Urinary bladder (tissue), 4 donors: ENCODE measurements at places on chromosomes 16 and 17. TPM values are rescaled to one million over a fixed set of nuclear protein-coding genes. Genes with fewer than 3 reads are reported as not detected.

- DNase-seq: no peak
Measured at GRCh38 chr17:34075076-34075475, 180.0 kb upstream of the CCL2 start.

PRSS8 gene
- total RNA-seq: 1.6 TPM

GRCh38 chr17:65055708-65056638 lies 567 bp downstream of the GNA13 start:
- DNase-seq: no peak

ZNF48 gene
- total RNA-seq: 6.7 TPM

DNA sequence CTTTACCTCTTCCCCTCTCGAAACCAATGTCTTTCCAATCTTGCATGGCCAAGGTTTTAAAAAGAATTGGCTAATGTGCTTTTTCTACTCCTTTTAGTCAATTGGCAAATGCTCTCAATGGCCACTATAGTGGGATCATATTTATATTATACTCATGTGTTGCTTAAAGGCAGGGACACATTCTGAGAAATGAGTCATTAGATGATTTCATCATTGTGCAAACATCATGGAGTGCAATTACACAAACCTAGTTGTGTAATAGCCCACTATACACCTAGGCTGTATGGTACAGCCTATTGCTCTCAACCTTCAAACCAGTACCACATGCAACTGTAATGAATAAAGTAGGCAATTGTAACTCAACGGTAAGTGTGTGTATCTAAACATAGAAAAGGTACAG lies 180.9 kb downstream of the HS3ST3A1 start:
- DNase-seq: no peak

- no peak for DNase-seq
Measured at GRCh38 chr17:77061669-77062068, 79.1 kb upstream of the SEC14L1 start.

DNA sequence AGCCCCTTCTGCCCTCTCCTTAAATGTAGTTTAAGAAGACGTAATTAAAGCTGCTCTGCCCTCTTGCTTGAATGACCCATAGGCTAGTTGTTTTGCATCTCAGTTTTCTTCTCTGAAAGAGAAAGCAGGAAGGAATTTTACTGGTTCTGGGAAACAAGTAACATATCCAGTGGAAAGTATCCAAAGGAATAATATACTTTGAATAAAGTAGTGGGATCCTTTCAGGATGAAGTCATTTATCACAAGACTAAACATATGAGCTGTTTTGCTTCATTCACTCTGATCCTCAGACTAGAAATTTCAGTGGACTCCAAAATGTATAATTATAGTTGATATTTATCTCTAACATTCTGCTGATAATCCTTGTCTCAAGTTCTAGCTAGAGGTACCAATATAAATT lies 1297.6 kb upstream of the GOT2 start:
- no peak for DNase-seq

DNA sequence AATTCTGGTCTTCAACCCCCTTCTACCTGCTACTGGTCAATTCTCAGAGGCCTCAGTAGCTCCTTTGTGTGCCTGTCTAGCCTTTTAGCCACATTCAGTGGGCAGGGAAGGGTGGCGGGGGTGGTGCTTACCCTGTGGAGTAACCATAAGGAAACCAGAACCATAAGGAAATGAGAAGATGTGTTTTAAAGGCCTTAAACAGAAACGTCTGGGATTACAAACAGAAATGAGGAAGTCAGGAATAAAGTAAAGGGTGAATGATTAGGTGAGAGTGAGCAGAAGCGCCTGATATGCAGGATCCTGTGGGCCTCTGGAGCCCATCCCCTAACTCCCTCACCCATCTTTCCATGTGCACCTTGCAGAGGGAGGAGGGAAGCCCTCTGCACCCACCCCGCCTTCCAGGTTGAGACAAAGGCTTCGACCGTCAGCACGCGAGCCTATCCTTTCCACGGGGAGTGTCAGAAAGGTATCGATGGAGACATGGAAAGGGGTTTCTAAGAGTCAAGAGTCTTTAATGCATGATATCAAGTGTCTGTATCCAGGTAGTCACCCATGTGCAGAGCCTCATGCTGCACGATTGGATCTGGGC lies 20.4 kb downstream of the KIAA0513 start:
- DNase-seq: no peak

SLX1B gene
- 1.9 TPM for total RNA-seq

KRTAP9-4 gene
- total RNA-seq: not detected

GRCh38 chr16:58426966-58427365 lies 34.7 kb downstream of the GINS3 start:
- no peak for DNase-seq

SDR42E1 gene
- 5.3 TPM for total RNA-seq

GRCh38 chr17:81130385-81131361 lies 34.6 kb upstream of the PVALEF start:
- DNase-seq: no peak

DNA sequence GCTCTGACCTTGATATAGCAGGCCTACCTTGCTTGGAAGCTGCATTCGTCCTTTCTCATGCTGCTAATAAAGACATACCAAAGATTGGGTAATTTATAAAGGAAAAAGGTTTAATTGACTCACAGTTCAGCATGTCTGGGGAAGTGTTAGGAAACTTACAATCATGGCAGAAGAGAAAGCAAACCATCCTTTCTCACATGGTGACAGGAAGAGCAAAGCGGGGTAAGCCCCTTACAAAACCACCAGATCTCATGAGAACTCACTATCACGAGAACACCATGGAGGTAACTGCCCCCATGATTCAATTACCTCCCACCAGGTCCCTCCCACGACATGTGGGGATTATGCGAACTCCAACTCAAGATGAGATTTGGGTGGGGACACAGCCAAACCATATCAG lies 6.0 kb upstream of the MAPT start:
- DNase-seq: no peak

CACNG3 gene
- total RNA-seq: not detected

GRCh38 chr16:3712861-3713372 lies 4.4 kb downstream of the TRAP1 start:
- no peak for DNase-seq

DNA sequence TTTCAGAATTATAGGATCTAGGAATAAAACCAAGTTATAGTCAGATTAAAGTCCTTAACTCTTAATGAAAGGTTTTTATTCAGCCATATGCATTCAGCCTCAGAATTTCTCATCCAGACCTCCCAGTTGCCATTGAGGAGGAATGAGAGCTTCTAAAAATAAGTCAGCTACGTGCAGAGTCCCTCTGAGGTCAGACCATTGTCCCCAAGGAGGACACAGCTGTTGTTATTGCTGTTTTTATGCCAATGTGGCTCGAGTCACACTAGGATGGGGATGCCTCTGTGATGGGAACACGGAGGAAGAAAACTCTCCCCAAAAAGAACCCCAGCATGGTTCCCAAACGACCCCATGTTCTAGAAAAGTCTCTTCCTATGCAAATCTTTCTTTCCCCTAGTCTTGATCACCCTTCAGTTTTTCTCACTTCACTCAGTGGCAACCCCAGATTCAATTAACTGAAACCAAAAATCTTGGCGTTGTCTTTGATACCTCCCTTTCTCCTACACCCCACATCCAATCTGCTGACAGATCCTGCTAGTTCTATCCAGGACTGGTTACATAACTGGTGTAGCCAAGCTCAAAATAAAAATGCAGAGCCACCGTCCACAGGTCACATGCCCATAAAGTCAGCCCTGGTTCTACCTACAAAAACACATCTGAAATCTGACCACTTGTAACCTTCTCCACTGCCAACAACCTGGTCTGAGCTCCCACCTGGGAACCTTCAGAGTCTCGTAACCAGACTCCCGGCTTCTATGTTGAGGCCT lies 138.2 kb upstream of the ERCC4 start:
- no peak for DNase-seq

GRCh38 chr17:66985338-66986237 lies 21.1 kb downstream of the CACNG4 start:
- DNase-seq: no peak

GRCh38 chr16:89619840-89620239 lies 6.4 kb downstream of the DPEP1 start:
- DNase-seq: no peak

DNA sequence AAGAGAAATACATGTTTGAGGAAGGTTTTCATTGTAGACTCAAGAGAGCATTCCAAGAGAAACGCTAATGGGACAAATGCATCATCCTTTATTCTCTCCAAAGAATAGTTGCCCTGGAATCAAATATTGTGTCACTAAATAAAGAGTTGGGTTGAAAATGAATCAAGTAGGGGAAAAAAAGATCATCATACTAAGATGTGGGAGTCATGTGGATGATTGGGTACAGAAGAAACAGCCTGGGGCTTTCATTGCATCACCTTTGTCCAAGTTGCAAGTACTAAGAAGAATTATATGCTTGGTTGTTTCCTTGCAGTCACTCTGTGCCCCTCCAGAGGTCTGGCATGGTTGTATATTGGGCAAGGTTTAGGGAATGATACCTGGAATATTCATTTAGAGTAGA lies 658.9 kb downstream of the TOX3 start:
- no peak for DNase-seq

PYDC1 gene
- total RNA-seq: not detected

LGALS9 gene
- total RNA-seq: 6.5 TPM

APOH gene
- total RNA-seq: not detected

CLDN7 gene
- total RNA-seq: 24.2 TPM

PLA2G10 gene
- total RNA-seq: 0.32 TPM

- DNase-seq: no peak
Measured at GRCh38 chr16:14351647-14352046, 278.4 kb downstream of the PARN start.

GJC1 gene
- total RNA-seq: 63.2 TPM

- no peak for DNase-seq
Measured at GRCh38 chr16:59220011-59220410, 485.9 kb upstream of the GOT2 start.

GRCh38 chr17:28315846-28316705 lies 2.9 kb upstream of the TMEM97 start:
- DNase-seq: no peak

ABCA6 gene
- 74.6 TPM for total RNA-seq

DNA sequence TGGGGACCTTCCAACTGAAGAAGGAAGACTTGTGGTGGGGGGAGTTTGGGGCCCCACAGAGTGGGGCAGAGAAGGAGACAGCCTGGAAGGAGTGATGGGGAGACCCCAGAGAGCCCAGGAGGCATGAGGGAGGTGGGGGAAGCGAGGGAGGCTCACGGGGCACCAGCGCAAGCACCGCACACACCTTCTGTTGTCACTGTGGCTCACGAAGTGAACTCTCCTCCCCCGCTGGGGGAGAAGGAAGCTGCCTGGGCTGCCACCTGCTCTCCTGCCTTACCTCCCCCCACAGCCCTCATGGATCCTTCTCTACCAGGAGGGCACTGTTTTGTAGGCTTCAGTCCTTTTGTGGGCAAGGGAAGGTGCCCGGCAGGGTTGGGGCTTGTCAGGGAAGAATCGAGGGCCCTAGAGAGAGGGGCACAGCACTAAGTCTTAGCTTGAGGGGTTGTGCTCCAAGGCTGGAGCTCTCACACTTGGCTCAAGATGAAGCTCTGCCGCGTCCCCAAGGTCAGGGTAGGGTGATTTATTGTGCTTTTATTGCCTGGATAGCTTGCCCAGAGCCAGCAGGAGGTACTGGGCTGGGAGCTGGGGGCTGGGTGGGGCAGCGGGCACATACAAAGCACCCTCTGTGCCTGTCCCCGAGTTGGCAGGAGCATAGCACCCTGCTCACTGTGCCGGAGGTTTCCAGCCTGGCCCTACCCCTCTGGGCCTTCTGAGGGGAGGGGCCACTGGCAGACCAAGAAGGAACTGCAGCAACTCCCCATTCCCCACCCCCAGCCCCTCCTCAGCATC lies 4.6 kb upstream of the STARD3 start:
- DNase-seq: no peak

- no peak for DNase-seq
Measured at GRCh38 chr16:56547949-56548567, 16.8 kb upstream of the MT4 start.

DNA sequence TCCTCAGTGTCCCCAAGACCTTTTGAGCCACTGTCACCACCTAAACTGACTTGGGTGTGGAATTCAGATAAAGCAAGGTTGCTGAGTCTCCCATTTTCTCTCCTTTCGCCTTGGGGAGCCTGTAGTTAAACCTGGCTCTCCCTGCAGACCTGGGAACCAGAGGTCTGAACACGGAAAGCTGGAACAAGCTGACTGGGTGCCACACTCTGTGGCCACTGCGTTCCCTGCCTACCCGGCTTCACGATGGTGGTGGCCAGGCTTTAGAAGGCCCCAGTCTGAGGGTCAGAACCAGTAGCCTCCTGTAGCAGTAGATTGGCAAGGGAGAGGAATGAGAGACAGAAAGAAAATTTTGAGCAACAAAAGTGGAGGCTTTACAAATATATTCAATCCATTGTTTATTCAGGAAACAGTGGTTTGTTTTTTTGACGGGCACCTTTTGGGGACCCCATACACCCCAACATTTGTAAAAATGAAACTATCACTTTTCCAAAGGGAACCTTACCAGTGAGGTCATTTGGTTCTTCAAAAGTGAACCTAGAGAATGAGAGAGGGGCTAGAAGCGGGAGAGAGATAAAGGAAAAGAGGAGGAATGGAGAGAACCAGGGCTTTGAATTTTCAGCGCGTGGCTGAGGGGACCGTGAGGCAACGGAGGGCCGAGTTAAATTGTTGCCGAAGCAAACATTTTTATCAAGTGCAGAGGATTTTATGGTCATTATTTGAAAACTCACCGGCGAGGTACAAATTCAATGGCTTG lies 1.8 kb upstream of the HOXB8 start:
- DNase-seq: no peak

SEPTIN1 gene
- total RNA-seq: 0.37 TPM

HSD17B1 gene
- 1.5 TPM for total RNA-seq

HSF4 gene
- total RNA-seq: 4.5 TPM

DNA sequence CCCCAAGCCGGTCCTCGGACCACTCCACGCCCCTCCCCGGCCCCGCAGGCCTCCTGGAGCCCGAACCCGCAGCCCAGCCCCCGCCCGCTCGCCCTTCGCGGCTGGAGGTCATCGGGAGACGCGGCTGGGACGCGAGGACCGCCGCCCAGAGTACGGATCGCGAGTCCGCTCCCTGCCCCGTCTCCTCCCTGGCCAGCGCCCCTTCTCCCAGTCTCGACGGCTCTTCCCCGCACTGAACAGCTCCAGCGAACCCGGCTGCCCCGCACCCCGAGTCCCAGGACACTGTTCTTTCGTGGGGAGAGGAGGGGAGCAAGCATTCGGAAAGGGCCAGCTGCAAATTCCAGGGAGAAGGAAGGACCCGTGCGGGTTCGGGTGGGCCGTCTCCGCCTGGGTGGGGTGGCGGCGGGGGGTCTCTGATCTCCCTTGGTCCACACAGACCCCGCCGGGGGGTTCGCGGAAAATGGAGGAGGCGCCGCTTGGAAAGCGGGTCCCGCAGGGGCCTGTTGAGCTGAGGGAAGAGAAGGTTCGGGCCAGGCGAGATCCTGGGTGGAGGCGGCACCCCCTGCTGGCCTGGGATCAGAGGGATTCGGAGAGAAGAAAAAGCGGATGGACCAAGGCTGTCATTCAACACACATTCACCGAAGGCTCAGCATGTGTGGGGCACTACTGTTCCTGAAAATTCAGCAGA lies 632 bp upstream of the RTN4RL1 start:
- no peak for DNase-seq

- DNase-seq: no peak
Measured at GRCh38 chr17:57356153-57356718, 99.9 kb downstream of the MSI2 start.

CES1 gene
- total RNA-seq: 25.0 TPM
